ENCODE measurements at places on chromosomes 3 and 15.

GRCh38 chr15:93035092-93035915 lies 53.7 kb downstream of the RGMA start:
- no peak for DNase-seq

GRCh38 chr15:53324061-53324460 lies 435.4 kb downstream of the WDR72 start:
- no peak for DNase-seq

GRCh38 chr3:14238930-14239329 lies 60.3 kb downstream of the LSM3 start:
- DNase-seq, result no peak

DNA sequence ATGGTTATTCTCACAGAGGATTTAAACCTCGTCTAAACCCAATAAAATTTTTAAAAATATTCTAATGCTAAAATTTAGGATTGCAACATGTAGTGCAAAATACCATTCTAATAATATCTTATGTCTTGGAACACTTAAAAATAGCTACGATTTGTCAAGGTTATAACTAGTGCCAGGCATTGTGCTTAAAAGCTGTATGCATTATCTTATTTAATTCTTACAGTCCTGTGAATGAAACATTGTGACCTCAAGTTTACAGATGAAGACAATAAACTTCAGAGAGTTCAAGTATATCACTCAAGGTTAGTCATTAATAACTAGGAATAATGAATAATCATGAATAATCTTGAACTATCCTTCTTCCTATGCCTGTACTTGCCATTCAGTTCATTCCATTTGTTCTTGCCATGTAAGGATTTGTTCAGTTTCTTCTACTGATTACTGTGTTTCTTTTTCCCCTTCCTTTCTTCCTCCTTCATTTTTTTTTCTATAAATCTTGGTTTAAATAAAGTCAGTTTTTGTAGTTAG lies 897.6 kb upstream of the NR2F2 start:
- no peak for DNase-seq

DNA sequence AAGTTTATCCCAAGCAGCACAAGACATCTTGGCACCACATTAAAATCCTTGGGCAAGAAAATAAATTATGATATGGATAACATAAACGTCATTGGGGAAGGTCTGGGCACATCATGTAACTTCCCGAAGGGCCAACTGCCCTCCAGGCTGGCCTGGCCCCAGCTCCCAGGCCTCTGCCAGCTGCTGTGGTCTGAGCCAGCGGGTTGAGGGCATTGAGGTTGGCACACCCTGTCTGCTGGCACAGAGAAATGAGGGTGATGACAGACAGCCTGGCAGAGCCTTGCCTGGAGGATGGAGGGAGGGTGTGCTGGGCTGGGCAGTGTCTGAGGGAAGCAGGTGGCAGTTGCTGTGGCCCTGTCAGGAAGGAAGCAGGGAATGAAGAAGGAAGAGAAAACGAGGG lies 3.3 kb upstream of the RBSN start:
- DNase-seq, result peak; percentile 91

Data from left ventricle myocardium superior (tissue), 1 donor.